Stimulated activated CD8-positive, alpha-beta memory T cell treated with anti-CD3 and anti-CD28 coated beads, Interleukin-4, amount 100 ng/mL, for 1 hour (primary cell): ENCODE measurements at places on chromosomes 5 and 9.

DNA sequence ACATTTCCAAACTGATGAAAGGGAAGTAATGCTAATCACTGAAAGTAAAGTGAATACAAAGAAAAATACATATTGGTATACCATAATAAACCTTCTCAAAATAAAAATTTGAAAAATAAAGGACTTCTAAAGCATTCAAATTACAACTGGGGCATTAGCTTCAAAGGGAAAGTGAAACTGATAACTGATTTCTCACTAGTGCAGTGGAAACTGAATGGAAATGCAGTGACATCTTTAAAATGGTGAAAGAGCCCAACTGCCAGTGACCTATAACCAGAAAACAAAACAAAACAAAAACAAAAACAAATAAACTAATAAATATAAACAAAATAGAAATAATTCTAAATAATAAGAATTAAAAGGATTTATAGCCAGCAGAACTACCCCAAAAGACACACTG lies 297.5 kb upstream of the GRIN3A start:
- no peak for DNase-seq

GRCh38 chr5:96875791-96876291 lies 459 bp upstream of the ERAP2 start:
- DNase-seq: no peak

DNA sequence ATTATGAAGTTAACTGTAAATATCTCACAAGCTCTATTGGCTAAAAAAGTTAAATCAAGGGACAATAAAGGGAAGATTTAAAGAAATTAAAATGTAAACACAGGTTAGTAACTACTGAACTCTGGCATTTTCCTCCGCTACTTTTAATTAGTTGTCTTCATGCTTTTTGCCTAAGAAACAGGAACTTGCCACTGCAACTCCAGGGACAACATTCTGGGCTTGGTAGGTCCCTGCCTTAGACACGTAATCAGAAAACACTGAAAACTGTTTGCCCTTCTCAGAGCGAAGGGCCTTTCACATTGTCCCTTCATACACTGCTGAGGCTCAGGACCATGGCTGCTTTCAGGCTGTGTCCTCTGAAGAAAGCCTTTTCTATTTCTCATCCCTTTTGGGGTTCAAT lies 118.7 kb downstream of the CCDC192 start:
- DNase-seq: no peak

DNA sequence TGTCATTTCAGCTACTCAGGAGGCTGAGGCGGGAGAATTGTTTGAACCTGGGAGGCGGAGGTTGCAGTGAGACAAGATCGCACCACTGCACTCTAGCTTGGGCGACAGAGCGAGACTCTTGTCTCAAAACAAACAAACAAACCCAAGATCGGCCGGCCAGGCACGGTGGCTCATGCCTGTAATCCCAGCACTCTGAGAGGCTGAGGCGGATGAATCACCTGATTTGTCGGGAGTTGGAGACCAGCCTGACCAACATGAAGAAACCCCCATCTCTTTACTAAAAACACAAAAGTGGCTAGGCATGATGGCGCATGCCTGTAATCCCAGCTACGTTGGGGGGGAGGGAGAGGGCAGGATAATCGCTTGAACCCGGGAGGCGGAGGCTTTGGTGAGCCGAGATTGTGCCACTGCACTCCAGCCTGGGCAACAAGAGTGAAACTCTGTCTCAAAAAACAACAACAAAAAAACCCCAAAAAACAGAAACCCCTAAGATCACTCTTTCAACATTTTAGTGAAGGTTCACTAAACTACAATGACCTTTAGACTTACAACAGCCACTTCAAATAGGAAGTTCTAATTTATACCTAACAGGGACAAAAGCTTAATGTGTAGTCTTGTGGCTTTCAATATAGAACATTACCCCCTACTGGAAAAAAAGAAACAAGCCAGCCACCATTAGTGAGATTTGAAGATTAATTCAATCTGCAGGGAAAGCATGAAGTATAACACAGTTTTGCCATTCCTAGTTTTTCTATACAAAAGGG lies 7.0 kb downstream of the HSPA9 start:
- DNase-seq: no peak

DNA sequence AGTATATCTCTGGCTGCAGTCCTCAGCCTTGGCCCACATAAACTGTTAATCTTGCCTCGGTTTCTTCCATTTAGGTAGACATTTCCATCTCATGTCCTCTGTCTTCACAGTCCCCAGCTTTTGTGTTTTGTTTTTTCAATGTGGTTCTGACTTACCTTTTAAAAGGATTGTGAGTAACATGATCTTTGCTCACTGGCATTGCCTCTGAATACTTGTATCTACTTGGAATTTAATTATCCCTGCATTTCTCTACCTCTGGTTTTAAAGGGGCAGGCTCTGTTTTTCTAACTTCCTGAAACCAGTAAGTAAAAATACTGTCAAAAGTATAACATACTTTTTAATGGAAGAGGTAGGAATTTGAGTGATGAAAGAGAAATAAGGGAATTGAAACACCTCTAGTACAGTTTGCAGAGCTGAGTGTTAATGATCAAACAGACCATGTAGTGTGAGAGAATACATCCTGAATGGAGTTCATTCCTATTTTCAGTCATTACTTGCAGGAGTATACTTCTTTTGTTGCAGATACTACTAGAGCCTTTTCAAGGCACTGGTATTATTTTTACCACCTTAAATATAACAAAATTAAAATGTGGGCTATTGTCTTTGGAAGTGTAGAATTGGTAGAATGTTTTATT lies 62.6 kb downstream of the MTREX start:
- no peak for DNase-seq

DNA sequence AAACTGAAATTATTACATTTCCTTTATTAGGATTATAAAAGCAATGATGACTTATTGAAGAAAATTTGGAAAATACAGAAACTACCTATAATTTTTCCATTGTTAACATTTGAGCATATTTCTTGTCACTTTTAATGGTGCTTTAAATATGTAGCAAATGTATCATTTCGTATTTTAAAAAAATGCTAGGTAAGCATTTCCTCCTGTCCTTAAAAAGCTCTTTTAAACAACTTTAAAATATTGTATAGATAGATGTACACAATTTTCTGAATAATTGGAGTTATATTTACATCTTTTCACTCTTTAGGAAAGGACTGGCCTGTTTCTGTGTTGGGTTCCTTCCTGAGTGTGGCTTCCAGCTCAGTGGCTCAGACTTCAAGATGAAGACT lies 15.6 kb downstream of the TENT4A start:
- DNase-seq: no peak

DNA sequence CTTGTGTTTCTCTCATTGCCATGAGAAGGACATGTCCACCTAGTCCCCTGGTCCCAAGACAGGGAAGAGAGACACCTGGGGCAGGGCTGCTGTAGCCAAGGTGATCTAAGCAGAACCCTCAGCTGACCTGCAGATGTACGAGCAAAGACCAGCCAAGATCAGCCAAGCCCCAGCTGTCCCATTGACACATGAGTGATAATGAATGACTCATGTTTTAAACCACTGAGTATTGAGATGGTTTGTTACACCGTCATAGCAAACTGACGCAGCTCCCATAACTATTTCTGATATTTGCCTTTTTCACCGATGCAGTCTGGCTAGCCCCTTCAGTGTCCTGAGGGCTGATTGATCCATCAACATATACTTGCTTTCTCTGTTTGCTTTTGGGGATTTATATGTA lies 6.7 kb downstream of the OR1K1 start:
- DNase-seq: no peak

- DNase-seq: no peak
These were observed 141.8 kb upstream of the CD180 start for GRCh38 chr5:67338421-67338820.

DNA sequence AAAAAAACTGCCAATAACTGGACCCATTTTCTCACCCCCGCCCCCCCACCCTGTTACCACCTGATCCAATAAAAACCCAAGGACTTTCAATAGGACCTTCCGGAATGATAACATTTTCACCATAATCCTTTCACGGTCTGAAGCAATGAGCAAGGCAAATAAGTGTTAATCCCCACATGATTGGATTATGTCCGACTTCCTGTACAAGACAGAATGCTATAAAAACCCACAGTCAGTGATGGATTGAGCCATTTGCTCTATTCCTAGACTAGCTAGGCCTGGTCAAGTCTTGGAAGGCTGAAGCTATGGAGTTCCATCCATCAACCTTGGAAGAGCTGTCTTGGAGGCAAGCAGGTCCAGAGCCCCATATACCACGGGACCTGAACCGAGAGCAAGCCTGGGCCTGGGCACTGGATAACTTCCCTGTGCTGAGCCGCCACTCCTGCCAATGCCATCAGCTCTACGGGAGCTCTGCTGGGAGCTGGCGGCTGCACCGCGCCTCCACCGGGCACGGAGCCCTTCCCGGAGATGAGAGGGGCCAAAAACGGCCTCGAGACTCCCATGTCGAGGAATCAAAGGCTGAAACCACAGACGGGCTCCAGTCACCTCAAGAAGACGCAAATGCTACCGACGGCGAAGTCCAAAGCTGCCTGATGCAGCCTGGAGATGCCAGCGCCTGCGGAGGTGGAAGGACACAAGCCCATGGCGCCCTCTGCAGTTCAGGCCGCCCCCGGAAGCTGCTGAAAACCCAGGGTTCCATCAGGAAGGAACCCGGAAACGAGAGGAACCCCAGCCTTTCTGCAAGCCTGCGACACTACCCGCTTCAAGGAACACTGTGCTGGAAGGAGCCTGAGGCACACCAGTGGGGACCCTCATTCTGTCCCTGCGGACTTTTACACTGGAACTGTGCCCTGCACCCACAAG lies 69.2 kb downstream of the ANXA2R start:
- no peak for DNase-seq

- DNase-seq: no peak
These were observed 277.5 kb upstream of the MVB12B start for GRCh38 chr9:126049088-126049487.

DNA sequence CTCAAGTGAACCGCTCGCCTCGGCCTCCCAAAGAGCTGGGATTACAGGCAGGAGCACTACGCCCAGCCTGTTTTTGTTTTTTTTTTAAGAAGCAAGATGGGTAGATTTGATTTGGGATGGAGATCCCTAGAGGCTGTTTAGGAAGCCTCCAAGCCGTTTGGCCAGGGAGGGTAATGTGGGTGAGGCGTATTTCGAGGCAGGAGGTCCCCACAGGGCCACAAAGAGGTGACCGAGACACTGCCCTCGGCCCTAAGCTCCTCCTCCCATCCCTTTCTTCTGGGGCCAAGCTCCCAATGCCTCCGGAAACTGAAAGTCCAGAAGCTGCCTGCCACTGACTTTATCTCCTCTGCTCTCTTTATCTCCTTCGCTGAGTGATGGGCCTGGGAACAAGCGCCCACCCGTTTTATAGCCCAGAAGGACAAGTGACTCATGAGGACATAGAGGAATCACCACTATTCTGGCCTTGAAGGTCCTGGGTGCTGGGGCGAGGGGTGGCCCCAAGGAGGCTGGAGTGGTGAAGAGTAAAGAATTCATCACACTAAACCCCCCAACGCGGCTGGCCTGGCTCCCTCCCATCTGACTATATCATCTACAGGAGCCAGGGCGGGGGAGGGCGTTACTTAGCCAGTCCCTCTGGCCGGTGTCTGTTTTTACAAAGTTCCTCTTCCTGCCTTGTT lies 2.0 kb upstream of the RALGDS start:
- no peak for DNase-seq

- no peak for DNase-seq
These were observed 19.1 kb upstream of the JADE2 start for GRCh38 chr5:134506054-134507039.

GRCh38 chr5:111232311-111233051 lies 8.3 kb downstream of the CAMK4 start:
- no peak for DNase-seq

- no peak for DNase-seq
These were observed 991 bp downstream of the IARS1 start for GRCh38 chr9:92292338-92293074.

DNA sequence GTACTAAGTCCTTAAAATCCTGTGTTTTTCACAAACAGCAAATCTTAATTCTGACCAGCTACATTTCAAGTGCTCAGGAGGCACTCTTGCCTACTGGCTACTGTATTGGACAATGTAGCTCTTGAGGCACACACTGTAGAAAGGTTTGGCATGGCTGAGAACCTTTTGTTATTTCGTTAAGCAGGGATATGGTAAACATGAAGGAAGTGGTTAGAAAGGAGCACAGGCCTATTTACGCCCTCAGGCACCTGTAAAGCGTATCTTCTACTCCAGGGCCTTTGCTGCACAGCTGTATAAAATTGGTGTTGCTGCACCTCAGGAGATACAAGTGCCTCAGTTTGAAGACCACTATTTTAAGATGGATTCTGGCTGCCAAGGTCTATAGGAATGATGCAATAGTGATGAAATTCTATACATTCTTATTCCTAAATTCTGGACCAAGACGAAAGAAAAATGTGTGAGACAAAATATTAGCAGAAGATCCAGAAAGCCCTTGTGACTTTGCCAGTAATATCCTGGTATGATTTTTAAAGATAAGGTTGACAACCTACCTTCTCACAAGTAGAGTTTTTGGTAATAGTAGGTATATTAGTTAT lies 9.3 kb upstream of the OTULIN start:
- no peak for DNase-seq

GRCh38 chr5:180454752-180455151 lies 39.4 kb upstream of the CNOT6 start:
- DNase-seq: no peak

- DNase-seq: no peak
These were observed 39.3 kb upstream of the ANKRD33B start for GRCh38 chr5:10524376-10525123.

DNA sequence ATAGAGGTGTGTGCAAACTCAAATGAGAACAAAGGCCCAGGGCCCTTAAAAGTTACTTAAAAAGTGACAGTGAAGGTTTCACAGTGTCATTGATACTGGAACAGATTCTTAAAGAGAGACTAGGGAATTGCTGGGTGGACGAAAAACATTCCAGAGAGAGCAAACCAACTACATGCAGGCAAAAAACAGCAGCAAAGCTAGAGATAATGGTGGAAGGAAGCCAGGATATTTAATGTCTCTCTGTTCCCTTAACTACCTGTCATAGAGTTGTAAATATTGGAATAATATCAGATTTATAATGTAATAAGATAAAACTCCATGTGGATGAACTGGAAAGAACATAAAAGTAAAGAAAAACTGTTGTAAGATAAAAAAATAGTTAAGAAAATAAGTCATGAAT lies 508.6 kb downstream of the TAF11L14 start:
- no peak for DNase-seq

DNA sequence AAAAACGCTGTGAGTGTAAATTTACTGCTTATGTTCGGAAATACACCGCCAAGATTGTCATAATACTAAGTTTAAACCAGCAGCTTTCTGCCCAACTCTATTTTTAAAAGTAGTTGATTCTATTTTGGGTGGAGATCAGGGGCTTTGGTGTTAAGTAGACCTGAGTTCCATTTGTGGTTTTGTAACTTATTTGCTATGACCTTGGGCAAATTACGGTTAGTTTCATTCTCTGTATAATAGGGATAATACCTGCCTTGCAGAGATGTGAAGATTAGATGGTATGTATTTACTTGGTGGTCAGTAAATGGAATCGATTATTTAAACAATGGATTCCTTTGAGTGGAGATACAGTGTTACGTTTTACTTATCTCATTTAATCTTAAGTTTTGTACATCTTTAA lies 1.6 kb downstream of the RAD23B start:
- no peak for DNase-seq
